Fibroblast of skin of right quadriceps (primary cell): ENCODE measurements at places on chromosomes 1 and 21.

DNA sequence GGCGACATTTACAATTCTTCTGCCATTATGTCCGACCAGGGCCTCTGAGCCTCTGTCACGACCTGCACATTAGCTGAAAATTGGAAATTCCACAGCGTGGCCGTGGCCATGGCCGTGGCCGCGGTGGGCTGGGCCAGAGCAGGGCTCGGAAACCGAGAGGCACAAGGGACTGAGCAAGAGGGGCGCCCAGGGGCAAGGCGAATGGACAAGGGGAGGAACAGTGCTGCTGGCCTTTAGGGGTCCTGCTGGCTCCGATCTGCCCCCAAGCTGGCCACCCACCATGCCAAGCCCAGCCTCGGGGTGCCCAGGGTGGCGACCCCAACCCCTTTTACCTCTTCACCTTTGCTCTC, 75.0 kb downstream of the TAS1R2 start:
- no peak for DNase-seq

DNA sequence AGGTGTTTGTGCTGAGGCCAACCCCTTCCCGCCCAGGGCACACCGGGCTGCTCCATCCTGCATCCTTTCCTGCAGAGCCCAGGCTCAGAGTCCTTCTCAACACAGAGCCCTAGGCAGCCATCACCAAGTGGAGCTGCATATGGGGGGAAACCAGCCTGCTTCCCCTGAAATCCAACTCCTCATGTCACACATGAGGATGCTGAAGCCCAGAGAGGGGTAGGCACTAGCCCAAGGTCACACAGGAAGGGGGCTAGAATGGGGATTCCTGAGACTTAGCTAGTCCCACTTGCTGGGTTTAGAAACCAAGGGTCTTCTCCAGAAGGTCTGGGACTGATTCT, 5.5 kb upstream of the TNFRSF1B start:
- DNase-seq = no peak

- peak; percentile 83 for DNase-seq
These were observed 270.6 kb upstream of the ZRANB2 start for GRCh38 chr1:71351438-71351837.

GRCh38 chr1:203907901-203908300, 46.5 kb downstream of the SNRPE start:
- no peak for DNase-seq

DNA sequence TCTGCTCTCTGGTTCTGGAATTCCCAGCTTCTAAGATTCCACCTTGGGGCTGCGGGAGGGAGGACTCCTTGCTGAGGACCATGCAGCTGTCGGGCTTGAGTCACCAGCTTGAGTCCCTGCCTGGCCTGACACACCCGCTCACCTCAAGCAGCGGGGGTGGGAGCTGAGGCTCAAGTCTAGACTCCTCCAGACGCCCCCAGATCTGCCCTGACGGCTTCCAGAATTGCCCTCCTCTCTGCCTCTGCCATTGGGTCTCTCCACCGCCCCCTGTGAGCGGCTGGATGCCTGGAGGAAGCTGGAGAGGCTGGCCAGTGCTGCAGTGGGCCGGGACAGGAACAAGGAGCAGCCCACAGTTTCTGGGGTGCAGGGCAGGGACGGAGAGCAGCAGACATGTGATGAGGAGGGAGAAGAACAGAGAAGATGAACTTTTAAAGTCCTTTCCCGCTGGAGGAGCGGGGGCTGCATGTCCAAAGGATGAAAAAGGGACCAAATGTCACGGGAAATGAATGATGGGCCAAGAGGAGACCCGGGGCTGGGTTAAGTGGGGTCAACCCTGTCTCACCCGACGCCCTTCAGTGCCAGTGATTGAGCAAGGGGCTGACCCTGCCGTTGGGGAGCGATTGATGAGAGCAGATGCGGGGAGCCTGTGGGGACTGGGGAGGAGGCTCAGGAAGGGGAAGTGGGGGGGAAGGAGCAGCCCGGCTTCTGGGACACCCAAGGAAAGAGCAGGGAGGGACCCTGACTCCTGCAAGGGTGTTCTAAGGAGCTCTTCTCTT, 13.5 kb downstream of the CRABP2 start:
- peak; percentile 52 for DNase-seq

- peak; percentile 16 for DNase-seq
These were observed 1164.4 kb upstream of the ADGRL4 start for GRCh38 chr1:80170811-80171485.

GRCh38 chr21:44416193-44416592, 39.1 kb upstream of the LRRC3 start:
- DNase-seq = no peak

- no peak for DNase-seq
These were observed 255.8 kb downstream of the TGFB2 start for GRCh38 chr1:218600968-218601367.

DNA sequence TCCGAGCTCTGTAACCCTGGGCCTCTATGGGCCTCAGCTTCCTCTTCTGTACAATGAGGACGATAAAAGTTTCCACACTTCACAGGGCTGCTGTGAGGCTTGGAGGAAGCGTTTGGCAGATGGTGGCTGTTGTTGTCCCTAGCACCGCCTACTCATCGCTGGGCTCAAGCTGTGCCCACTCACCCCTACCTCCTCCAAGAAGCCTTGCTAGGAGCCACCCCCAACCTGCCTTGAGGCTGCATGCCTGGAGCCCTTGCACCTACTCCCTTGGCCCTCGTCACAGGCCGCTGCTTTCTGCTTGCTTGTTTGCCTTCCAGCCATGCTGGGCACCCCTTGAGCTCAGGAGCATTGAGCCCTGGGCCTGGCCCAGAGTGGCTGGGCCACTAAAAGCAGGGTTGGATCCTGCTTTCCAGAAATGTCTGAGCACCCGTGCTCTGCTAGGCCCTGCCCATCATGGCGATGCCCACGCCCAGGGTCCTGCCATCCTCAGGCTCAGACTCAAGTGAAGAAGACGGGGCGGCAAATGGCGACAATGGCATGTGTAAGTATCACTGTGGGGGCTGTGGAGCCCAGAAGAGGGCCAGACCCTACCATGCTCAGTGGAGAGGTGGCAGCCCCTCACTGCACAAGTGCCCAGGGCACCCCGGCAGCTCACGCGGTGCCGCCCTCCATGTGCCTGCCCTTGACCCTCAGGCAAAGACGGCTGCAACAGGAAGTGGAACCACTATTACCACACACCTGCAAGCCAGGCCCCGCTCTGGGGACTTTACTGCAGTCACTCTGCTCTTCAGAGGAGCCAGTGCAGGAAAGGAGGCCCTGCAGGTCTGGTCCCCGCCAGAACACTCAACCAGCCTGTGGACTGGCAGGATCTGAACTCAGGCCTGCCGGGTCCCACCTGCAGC, 9.5 kb downstream of the SH3BGRL3 start:
- DNase-seq = no peak

DNA sequence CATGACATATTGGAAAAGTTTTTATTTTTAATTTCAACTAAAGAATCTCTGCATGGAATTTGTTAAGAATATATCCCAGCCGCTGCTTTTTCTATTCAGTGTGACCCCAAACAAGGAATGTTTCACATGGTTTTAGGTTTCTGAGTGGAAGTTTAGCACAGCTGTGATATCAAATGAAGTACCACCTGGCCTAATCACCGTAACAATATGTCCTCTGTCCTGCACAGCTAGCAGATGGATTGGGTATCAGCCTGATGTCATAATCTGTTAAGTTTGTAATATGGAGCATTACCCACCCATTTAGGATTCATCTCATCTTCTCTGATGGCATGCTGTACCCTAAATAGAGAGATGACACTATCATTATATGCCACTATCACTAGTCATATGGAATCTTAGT, 963.7 kb upstream of the ADGRL2 start:
- DNase-seq = no peak

DNA sequence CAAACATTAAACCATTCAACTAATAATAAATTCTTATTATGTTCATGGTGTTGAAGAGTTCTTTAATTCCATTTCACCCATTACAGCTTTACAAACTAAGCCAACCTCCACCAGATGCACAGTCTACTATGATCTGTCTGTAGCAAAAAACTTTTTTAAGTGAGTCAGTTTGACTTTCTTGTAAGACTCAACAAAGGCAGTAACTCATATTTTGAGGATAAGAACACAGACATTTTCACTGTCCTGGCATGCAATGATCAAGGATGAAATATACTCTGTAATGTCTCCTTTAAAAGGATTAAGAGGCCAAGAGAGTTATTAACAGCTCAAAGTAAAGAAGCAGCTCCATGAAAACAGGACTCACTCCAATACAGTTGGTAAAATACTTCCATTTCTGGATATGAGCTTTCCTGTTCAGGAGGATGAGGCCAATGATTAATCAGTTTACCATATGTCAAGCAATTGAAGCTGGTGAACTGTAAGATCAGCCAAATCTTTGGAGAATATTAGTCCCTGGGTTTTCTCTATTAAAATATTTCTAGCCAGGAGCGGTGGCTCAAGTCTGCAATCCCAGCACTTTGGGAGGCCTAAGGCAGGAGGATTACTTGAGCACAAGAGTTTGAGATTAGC, 20.6 kb downstream of the XKR8 start:
- DNase-seq = no peak
